ENCODE measurements at places on chromosomes 6 and 20.

DNA sequence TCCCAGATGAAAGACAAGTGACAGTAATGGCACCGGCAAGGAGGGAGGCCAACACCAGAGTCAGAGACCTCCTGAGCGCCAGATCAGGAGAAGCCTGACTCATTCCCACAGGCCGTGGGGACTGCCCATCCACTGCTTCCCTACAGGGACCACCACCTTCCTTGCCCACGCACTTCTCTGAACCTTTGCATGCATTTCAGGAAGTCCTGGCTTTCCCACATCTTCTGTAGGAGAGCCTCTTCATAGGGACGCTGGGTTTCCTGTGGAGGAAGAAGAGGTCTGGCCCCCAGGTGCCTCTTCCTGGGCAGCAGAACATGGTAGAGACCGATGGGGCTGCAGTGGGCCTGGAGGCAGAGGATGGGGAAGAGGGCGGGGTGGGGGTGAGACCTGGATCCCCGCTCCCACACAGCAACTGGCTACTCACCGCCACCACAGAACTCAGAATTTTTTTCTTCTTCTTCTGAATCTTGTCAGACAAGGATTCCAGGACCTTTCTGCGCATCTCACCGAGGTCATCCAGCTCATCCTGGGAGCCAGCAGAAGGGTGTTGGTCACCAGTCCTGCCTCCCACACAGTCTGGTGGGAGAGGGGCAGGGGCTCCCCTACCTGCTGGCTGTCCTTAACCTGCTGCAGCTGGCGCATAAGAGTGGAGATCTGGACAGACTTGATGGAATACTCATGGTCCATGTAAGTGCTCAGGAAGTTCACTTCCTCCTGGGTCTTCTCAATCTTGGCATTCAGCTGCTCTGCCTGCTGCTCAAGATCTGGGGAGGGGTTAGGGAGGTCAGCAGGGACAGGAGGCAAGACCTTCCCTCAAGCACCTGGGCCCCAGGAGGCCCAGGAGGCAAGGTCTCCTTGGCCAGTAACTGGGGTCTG, 13.7 kb downstream of the C20orf96 start:
- DNase-seq = no peak

DNA sequence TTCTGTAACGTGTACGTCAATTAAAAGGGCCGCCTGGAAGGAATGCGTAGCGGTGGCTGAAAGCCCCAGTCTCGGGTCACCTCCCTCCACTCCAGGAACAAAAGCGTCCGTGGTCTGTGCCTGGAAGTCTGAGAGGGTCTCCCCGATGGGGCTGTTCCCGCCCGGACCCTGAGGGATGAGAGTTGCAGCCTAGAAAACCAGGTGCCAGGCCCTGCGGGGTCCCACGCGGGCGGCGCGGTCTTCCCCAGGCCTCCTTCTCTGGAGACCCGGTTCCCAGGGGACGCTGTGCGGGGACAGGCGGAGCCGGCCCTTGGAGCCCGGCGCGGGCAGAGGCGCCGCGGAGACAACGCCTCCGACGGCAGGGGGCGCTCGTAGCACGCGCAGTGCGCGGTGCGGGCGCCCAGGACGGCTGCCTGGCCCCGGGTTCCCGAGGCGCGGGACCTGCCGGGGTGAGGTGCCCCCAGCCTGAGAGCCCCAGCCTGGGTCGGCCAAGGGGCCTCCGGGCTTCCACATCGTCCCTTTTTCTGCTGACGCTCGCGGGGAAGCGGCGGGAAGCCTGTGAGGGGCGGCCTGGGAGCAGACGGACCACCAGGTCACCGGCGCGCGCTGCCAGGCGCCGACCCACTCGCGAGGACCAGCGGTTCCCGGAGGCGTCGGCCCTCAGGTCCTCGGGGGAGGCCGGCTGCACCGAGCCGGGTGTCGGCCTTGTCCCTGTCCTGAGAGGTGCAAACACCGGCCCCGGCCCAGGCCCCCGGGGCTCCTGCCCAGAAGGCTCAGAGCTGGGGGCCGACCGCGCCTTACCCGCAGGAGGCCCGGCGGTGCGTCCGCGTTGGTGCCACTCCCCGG, 5.3 kb upstream of the FOXC1 start:
- DNase-seq = peak; percentile 82

DNA sequence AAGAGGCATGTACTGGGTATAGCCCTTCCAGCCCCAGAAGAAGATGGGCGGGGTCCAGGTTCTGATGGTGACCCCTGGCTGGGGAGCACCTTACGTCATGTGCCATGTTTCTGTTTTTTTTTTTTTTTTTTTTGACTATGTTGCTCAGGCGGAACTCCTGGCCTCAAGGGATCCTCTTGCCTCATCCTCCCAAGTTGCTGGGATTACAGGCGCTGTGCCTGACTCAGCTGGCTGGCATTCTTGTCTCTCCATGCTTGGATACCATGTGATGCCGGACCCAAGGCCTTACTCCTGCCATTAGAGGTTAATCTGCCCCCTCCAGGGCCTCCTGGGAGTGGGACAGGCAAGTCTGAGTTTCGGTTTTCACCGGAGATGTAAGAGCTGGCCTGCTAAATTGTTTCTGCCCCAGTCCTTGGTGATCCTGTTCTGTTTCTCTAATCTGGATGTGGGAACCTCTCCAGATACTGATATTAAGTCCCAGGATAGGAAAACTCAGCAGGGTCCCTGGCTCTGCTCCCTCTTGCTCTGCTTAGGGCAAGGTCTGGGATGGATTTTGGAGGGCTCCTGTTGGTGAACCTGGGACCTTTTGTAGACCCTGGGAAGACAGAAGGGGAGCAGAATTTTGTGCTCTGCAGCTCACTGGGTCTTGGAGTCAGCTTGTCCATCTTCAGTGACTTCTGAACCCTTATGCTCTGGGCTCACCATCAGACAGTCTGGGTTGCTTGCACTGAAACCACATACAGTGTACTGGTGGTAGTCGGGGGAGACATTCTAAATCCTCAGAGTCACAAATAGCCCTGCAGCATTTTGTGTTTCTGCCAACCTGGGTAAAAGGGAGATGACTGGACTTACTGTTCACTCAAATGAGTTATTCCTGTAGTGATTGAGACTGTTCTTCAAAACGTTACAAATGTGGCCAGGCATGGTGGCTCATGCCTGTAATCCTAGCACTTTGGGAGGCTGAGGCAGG, 45.1 kb downstream of the PTK7 start:
- no peak for DNase-seq

DNA sequence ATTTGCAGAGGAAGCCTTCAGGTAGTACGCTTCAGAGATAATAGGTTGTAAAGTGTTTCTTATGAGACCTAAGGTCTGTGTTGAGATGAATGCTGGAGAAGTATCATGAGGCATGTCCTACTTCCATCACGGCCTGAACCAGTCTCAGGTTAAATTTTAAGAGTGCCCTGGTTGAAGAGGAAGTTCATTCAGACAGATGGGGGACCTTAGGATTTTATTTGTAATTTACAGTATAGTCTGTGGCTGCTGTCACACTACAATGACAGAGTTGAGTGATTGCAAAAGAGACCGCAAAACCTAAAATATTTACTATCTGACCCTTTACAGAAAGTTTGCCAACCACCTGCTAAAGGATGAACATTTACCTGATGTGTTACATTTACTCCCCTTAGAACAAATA, 70.9 kb downstream of the UST start:
- DNase-seq = no peak

GRCh38 chr20:58553166-58553696, 38.0 kb upstream of the APCDD1L start:
- no peak for DNase-seq

GRCh38 chr6:138162955-138163575, 1.3 kb downstream of the ARFGEF3 start:
- no peak for DNase-seq

- no peak for DNase-seq
These were observed 40.5 kb downstream of the PANK2 start for GRCh38 chr20:3929713-3930060.

DNA sequence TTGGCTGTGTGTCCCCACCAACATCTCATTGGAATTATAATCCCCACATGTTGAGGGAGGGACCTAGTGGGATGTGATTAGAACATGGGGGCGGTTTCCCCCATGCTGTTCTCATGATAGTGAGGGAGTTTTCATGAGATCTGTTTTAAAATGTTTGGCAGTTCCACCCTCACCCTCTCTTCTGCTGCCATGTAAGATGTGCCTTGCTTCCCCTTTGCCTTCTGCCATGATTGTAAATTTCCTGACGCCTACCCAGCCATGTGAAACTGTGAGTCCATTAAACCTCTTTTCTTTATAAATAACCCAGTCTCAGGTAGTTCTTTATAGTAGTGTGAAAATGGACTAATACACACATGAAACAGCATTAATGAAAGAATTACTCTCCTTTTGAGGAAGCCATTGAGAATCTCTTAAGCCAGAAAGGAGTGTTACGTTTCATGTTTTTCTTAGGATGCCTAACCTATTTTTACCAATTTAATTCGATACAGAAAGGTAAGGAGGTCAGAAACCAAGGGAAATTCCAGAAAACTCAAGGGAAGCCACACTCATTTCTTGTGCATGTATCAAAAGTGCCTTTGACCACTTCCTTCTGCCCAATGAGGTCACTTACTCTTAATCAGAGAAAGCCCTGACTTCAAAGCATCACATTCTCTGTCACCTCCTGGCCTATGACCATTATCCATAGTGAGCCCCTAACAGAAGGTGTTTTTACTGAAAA, 24.7 kb upstream of the HINT3 start:
- no peak for DNase-seq

DNA sequence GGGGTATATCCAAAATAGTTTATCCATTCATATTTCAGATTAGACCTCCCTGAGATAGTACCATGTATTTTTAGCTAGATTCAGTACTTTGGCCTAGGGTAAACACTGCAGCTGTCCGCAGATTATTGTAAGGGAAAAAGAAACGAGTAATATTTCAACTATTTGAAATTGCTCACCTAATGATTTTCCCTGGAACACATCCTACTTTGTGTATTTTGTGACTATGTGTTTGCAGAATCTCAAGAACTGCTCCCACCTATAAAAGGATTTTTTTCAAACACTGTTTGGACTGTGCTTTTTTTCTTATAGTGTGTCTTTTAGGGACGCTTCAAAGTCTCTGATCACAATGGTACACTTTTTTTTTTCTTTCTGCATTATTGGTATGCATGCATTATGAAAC, 42.3 kb downstream of the RGS17 start:
- DNase-seq = no peak
